ENCODE measurements at places on chromosomes 2 and 18. TPM values are rescaled to one million over a fixed set of nuclear protein-coding genes. Genes with fewer than 3 reads are reported as not detected.

The NT5DC4 gene
- total RNA-seq = not detected

The DOK6 gene
- total RNA-seq = not detected

The GAL3ST2 gene
- 0.42 TPM for total RNA-seq

The SERPINB13 gene
- not detected for total RNA-seq

The STK17B gene
- total RNA-seq = 7.8 TPM

The PPP1R1C gene
- 2.6 TPM for total RNA-seq

The LCT gene
- 0.05 TPM for total RNA-seq

The GPBAR1 gene
- 0.31 TPM for total RNA-seq

The IL36B gene
- 0.17 TPM for total RNA-seq

The ALLC gene
- total RNA-seq = not detected

The TMEM37 gene
- 2.3 TPM for total RNA-seq

The NDUFAF7 gene
- total RNA-seq = 18.9 TPM

The GAD1 gene
- total RNA-seq = 0.76 TPM

The BOLL gene
- not detected for total RNA-seq

The ASB18 gene
- not detected for total RNA-seq

The TLX2 gene
- total RNA-seq = 0.48 TPM

The OTOS gene
- not detected for total RNA-seq

The VWA3B gene
- 0.33 TPM for total RNA-seq

The MYOM1 gene
- total RNA-seq = 0.30 TPM

The PRSS56 gene
- 0.21 TPM for total RNA-seq

The CAPN14 gene
- 0.03 TPM for total RNA-seq

The UGT1A4 gene
- 0.12 TPM for total RNA-seq

The SP9 gene
- total RNA-seq = 1.9 TPM

The UGT1A8 gene
- total RNA-seq = not detected

The ZDBF2 gene
- 0.79 TPM for total RNA-seq

The GPR35 gene
- total RNA-seq = 0.50 TPM

The POU3F3 gene
- total RNA-seq = not detected

The CPLX4 gene
- total RNA-seq = not detected

The CLEC4F gene
- total RNA-seq = not detected

The RIF1 gene
- 19.2 TPM for total RNA-seq

The C1QL2 gene
- total RNA-seq = 0.53 TPM

The IL36G gene
- not detected for total RNA-seq

The ONECUT2 gene
- 0.33 TPM for total RNA-seq

The CROCC2 gene
- not detected for total RNA-seq

The KIF1A gene
- total RNA-seq = 0.73 TPM

The IL1F10 gene
- total RNA-seq = not detected

The TRIP12 gene
- total RNA-seq = 94.3 TPM

The EN1 gene
- 0.70 TPM for total RNA-seq

The PER2 gene
- 7.3 TPM for total RNA-seq

The TM4SF20 gene
- total RNA-seq = 8.8 TPM

The TRIM54 gene
- total RNA-seq = 1.3 TPM

The RNU2-63P gene
- not detected for total RNA-seq

The TMEM127 gene
- 44.6 TPM for total RNA-seq

The ANKRD30BL gene
- not detected for total RNA-seq

The NHEJ1 gene
- total RNA-seq = 15.2 TPM

The CCBE1 gene
- total RNA-seq = 15.7 TPM

The TFCP2L1 gene
- total RNA-seq = 14.7 TPM

The SRD5A2 gene
- total RNA-seq = 0.03 TPM
